ENCODE measurements at places on chromosomes 11 and 22. TPM values are rescaled to one million over a fixed set of nuclear protein-coding genes. Genes with fewer than 3 reads are reported as not detected.

- DNase-seq, result peak; percentile 93
- H3K4me3 ChIP-seq, result peak overlapping the region; percentile 98
- peak overlapping the region; percentile 97 for H3K27ac ChIP-seq
- H3K27me3 ChIP-seq, result no peaks in the 10 kb centered on the region
Measured at GRCh38 chr22:30265823-30266444, 717 bp downstream of the OSM start.

Gene JHY
- total RNA-seq, result 3.2 TPM

DNA sequence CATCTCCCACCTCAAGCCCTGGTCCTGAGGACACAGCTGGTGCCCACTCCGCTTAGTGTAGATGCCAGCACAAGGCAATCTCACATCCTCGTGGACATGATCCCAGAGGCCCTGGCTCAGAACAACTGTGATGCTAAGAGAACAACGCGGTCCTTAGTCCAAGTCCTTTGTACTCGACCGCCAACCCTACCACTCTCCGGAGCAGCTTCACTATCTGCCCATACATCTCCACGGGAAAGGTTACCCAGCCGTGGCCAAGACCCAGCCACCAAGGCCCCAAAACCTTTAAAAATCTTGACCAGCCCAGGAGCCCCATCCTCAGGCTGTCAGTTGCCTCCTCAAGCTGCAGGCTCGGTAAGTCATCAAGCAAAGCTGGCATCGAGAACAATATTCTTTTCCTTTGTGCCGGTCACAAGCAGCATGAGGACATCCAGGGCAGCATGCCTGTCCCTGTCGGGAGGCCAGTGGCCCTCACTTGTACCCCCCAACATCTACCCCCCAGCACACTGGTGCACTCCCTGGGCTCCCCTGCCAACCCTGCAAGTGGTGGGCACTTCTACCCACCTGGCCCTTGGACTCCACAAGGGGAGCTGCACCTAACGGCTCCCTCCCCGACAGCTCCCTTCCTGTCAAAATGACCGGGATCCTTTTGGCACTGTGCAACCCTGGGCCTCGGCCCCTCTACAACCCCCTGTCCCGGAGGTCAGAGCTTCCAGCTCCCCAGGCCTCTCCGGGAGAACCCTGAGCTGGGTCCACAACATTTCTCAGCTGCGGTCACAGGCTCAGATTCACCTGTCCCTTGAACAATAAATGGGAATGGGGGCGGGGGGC lies 2.5 kb downstream of the OSBPL5 start:
- no peak overlapping the region for H3K4me3 ChIP-seq
- H3K27ac ChIP-seq, result no peak overlapping the region
- DNase-seq, result no peak

DNA sequence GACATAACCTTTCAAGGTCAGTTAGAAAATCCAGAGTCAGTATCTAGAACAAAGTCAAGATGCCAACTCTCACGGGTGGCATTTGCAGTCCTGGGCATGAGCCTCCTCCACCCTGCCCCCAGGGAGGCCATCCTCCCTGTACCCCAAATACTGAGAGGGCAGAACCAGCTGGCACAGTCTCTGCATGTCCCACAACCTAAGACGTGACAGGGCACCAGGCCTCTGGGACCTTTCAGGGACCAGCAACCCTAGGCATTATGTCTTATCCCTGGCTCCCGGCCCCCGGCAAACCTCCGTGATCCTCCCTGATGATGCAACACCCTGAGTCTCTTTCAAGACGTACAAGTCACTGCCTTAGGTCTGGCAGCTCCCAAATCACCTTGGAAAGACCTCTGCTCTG lies 2.0 kb downstream of the MB start:
- no peaks in the 10 kb centered on the region for H3K36me3 ChIP-seq
- no peak overlapping the region for H3K27ac ChIP-seq
- no peak overlapping the region for H3K4me3 ChIP-seq
- peaks cover 22% of the 10 kb centered on the region for H3K4me1 ChIP-seq

Gene OR4D10
- not detected for total RNA-seq

DNA sequence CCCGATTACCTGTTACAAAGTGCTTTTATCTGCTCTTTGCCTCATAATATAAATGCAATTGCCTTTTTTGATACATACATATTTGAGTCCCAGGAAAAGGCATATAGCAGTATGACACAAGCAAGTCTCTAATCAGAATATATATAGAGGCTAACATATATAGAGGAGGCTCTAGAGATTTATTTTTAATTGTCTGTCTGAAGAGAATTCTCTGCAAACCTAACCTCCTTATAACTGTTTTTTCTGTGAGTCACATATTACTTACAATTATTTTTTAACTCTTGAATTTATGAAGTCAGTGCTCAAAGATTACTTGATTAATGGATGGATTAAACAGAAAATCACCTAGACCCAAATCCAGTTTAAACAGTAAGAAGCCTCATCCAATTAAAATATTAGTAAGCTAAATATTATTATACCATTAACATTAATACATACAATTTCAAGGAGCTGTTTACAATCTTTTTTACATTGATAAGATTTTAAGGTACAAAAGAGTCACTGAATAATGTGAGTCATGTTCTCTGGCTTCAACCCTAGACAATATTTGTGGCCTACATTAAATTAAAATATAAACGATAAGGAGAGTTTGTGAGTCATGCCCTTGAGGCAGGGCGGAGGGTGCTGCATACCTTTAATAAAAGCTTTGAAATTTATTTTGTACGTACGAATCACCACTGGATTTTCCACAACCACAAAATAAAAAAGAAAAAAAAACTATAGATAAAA lies 19.2 kb upstream of the MMP13 start:
- H3K27ac ChIP-seq, result no peak overlapping the region
- peaks cover 3% of the 10 kb centered on the region for H3K36me3 ChIP-seq
- no peak for DNase-seq

- no peaks in the 10 kb centered on the region for H3K4me1 ChIP-seq
- peaks cover 59% of the 10 kb centered on the region for H3K27me3 ChIP-seq
- H3K4me3 ChIP-seq, result no peak overlapping the region
Measured at GRCh38 chr22:40009951-40010671, 15.4 kb downstream of the FAM83F start.

Gene NLRP6
- 6.9 TPM for total RNA-seq

Gene MIAT
- 66.5 TPM for total RNA-seq

DNA sequence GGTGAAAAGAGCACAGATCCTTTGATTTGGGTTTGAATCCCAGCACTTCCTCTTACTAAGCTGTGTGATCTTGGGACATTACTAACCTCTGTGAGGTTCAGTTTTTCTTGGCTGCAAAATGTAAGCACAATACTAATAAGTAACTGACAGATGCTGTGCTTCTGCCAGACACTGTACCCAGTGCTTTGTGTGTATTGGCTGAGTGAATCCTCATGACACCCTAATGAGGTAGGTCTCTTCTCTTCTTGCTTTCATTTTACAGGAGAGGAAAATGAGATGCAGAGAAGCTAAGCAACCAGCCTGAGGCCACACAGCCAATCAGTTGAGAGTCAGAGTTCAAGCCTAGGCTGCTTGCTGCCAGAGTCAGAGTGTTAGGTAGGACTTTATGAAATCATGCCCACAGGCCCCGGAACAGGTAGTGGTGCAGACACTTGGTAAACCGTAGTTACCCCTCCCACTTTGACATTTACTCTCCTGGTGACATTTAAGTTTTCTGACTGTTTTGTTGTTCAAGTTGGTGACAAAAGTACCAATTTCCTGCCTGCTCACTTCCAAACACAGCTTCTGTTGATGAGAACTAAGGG lies 21.2 kb downstream of the PTPRJ start:
- H3K4me3 ChIP-seq, result peak overlapping the region; percentile 59
- no peaks in the 10 kb centered on the region for H3K27me3 ChIP-seq
- H3K4me1 ChIP-seq, result peaks cover 88% of the 10 kb centered on the region
- DNase-seq, result peak; percentile 96

DNA sequence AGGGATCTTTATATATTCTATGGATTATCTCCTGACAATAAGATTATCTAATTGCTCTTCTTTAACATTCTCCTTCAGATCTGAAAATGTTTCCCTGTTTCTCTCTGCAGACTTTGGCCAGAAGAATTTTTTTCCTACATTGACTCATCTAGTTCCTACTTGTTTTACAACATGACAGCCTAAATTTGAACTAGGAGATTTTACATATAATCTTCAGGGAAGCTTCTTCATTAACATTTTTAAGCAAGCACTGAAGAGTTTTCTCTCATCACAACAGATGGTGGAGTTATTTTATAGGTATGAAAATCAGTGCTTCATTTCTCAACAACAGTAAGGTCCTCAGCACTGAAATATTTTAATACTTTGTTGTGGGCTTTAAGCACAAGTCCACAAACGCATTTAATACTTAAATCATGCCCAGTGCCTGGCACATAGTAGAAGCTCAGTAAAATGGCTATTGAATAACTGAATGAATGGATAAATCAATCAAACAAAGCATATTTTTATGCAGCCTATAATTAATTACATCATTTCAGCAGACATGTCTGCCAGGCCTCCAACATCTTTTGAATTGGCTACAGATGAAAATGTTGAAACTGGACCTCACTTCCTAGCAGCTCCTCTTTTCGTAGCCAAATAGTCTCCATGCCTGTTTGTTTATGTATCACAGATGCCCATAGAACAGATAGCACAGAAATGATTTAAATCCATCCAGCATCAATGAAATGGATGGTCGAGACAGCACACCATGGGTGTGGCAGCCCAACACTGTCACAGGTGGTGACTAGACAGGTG lies 117.3 kb upstream of the POU2AF2 start:
- DNase-seq, result no peak
- H3K4me1 ChIP-seq, result no peaks in the 10 kb centered on the region
- H3K4me3 ChIP-seq, result no peak overlapping the region

Gene HBB
- not detected for total RNA-seq

- no peaks in the 10 kb centered on the region for H3K36me3 ChIP-seq
- H3K4me1 ChIP-seq, result no peaks in the 10 kb centered on the region
- no peak for DNase-seq
Measured at GRCh38 chr11:2235588-2236326, 34.6 kb downstream of the ASCL2 start.

Gene CD3E
- total RNA-seq, result 535 TPM

DNA sequence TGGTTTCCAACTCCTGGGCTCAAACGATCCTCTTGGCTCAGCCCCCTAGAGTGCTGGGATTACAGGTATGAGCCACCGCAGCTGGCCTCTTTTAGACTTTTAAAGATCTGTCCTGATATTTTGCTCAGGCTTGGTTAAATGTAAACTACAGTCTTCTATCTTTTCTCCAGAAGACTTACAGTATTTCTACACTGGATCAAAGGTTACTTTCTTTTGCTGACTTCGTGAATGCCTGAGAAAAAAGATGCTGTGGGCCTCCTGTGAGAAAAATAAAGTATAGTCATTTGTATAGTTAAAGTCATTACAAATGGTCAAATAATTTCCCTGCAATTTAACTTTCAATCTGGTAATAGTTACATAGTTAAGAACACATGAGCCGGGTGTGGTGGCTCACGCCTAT lies 19.6 kb downstream of the DEPDC5 start:
- peaks cover 18% of the 10 kb centered on the region for H3K36me3 ChIP-seq
- no peak overlapping the region for H3K4me3 ChIP-seq
- H3K27ac ChIP-seq, result no peak overlapping the region
- peaks cover 4% of the 10 kb centered on the region for H3K4me1 ChIP-seq
- no peaks in the 10 kb centered on the region for H3K27me3 ChIP-seq
- DNase-seq, result no peak

- H3K4me3 ChIP-seq, result no peak overlapping the region
- no peak overlapping the region for H3K27ac ChIP-seq
- no peaks in the 10 kb centered on the region for H3K36me3 ChIP-seq
- H3K27me3 ChIP-seq, result peaks cover 7% of the 10 kb centered on the region
- no peaks in the 10 kb centered on the region for H3K4me1 ChIP-seq
- DNase-seq, result no peak
Measured at GRCh38 chr11:93821617-93822016, 28.8 kb downstream of the VSTM5 start.

DNA sequence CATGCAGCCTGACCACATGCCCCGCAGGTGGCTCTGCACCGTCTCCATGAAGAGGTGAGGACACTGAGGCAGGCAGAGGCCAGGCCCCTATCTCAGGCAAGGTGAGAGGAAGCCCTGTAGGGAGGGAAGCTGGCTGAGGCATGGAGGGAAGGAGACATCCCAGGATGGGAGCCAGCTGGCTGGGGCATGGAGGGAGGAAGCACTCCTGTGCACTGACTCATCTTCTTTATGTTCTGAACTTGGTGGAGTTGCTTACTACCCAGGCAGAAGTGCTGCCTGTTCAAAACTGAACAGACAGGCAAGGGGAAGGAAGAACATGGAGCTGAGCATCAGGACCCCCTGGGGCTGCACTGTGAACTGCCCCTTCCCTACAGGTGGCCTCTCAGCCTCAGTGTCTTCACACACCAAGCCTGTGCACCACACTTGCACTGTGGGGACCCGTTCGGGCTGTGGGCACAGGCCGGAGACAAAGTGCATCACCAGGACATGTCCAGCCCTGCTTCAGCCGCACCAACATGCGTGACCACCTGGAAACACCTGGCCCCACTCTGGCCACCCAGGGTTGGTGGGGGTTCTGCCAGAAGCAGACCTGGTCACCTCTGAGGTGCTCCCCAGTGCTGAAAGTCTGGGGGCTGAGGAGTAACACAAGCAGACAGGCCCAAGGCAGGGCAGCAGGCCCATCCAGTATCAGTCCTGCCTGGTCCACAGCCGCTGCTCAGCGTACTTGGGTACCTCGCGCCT lies 55.5 kb downstream of the DGCR2 start:
- no peaks in the 10 kb centered on the region for H3K27me3 ChIP-seq
- H3K4me1 ChIP-seq, result no peaks in the 10 kb centered on the region
- peaks cover 34% of the 10 kb centered on the region for H3K36me3 ChIP-seq
- DNase-seq, result no peak
- no peak overlapping the region for H3K27ac ChIP-seq

DNA sequence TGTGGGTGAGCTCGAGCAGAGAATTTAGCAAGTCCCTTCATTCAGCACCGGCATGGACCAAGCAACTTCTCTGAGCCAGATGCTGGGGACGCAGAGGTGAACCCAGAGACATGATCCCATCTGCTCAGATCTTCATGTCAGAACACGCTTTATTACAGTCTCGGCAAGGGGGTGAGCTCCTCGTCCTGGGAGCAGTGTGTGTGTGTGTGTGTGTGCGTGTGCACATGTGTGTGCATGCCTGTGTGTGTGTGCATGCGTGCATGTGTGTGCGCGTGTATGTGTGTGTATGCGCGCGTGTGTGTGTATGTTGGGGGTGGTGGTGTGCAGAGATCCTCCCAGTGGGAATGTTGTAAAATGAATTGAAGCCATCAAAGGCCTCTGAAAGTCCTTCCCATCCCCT lies 9.8 kb downstream of the MIAT start:
- H3K36me3 ChIP-seq, result peaks cover 28% of the 10 kb centered on the region
- peak overlapping the region; percentile 62 for H3K27ac ChIP-seq
- no peak for DNase-seq
- H3K4me3 ChIP-seq, result no peak overlapping the region

GRCh38 chr11:34105957-34106504 lies 602 bp downstream of the NAT10 start:
- H3K4me1 ChIP-seq, result peaks cover 55% of the 10 kb centered on the region
- DNase-seq, result no peak
- peaks cover 26% of the 10 kb centered on the region for H3K36me3 ChIP-seq
- H3K27me3 ChIP-seq, result no peaks in the 10 kb centered on the region
- peak overlapping the region; percentile 85 for H3K4me3 ChIP-seq
